Activated CD8-positive, alpha-beta memory T cell treated with anti-CD3 and anti-CD28 coated beads, Interleukin-2, amount 50 U/mL, for 4 hours (primary cell): ENCODE measurements at places on chromosomes 1 and 21.

GRCh38 chr1:59125154-59125553 lies 171.7 kb upstream of the FGGY start:
- DNase-seq, result no peak

DNA sequence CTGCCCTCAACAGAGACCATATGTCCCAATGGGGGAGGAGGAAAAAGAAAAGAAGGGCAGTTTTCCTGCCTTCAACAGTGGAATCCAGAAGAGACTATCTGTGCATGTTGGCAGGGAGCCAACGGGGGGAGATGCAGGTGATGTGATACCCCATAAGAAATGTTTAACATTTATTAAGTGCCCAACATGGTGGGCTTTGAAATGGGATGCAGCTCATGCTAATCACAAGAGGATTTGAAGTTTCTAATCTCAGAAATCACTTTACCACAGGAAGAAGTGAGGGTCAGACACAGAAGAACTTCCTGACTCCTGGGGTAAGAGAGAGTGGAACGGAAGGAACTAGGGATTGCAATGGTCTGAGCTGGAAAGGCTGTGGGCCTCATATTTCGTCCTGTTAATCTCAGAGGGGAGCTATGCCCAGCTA lies 16.2 kb downstream of the CSRP1 start:
- no peak for DNase-seq

DNA sequence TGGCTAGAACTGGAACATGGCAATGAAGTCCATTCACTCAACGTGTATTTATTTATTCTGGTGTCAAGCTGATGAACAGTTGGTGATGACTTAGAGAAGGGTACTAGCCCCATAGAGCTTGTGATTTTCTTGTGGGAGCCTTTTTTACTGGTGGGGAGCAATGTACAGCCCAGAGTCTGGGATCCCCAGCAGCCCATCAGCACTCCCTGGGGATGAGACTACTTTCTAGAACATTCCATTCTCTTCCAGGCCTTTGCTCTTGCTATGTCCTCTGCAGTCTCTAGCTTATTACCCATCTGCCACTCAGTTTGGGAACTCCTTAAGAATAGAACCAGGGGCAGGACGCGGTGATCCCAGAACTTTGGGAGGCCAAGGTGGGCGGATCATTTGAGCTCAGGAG lies 11.6 kb downstream of the SLC2A1 start:
- DNase-seq, result no peak

DNA sequence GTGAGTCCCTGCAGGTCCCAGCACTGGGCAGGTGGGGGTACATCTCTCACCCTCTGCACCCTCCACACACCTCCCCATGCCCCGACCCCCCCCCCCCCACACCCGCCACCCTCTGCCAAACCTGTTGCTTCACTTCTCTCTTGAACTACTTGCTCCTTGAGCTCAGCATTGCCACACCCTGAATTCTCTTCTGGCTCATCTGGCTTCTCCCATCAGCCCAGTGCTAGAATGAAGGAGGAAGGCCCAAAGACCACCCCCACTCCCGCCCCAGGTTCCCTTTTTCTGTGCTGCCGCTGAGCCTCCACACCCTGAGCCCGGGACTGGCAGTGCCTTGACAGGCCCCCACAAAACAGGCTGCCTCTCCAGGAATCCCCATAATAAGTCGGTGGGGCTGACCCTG lies 6.4 kb upstream of the TNNI1 start:
- DNase-seq, result no peak

DNA sequence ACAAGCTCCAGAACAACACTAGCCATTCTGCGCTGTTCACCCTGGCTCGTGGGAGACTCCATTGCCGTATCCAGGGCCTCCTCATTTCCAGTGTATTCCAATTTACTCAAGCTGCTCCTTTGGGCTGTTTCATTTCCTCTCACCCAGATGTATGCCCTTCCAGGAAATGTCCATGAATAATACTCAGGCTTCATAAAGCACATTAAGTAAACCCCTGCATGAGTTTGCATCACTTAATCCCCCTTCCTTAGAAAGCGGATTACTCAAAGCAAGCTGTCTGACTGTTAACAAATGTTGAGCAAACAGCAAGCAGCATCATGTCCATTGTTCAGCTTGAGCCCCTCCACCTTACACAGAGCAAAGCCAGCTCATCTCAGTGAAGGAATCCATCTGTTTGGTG lies 403.6 kb upstream of the PBX1 start:
- no peak for DNase-seq

- DNase-seq, result no peak
Observed at GRCh38 chr1:230308039-230308438, 118.1 kb downstream of the PGBD5 start.

DNA sequence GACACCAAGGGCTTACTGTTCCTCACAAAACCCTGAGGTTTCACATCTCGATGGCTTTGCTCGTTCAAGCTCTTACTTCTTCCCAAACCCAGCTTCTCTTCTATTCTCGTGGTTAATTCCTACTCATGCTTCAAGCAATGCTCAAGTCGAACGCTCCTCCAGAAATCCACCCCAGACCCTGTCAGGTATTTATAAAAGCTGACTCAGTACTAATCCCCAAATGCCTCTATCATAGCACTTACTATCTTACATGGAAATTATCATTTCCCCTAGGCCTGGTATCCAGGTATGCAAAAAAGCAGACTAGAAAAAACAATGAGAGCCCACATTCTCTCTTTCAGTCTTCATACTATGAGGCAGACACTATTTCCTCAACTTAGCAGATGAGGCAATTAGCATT lies 6.3 kb downstream of the EBNA1BP2 start:
- DNase-seq, result no peak

GRCh38 chr1:236495467-236496112 lies 28.2 kb upstream of the LGALS8 start:
- no peak for DNase-seq
